Mammary epithelial cell (primary cell): ENCODE measurements at places on chromosomes 1 and 21.

DNA sequence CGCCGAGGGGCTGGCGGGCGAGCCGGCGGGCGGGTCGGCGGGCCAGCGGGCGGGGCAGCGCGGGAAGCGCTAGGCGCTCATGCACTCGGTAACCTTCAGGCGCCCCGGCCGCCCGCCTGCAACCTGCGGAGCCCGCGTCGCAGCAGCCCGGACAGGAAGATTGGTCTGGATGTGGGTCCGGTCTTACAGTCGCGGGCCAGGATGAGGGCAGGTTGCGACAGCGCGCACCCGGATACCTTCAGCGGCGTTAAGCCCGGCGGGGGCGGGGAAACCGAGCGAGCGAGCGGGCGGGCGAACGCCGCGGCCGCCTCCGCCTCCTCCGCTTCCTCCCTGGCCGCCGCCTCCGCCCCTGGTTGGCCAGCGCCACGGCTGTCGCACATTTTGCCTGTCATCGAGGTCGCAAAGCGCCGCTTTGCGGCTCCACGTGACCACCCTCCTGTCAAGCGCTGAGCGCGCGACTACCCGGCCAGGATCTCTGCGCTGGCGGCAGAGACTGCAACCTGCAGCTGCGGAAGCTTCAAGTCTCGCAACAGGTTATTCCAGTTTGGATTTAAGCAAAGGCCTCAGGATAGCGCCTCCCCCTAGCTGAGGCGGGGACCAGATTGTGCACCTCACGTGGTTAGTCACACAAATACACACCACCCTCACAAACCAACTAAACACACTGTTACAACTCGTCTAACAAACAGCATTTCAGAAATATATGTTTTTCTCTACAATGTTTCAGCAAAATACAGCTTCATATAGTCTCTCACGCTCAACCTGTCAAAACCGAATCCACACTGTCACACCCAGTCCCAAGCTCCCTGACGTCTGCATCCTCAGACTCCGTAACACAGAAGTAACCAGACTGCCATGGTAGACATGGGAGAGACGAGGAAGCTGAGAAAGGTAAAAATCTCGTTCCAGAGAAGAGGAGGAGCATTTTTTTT, at the start of gene FAF1:
TSS of gene FAF1 (minus strand) at position 355 of the 932 bp plus-strand sequence. CDS start 456 bp downstream, outside the sequence.
- DNase-seq, result peak; percentile 98

GRCh38 chr1:53073287-53073686, 11.3 kb downstream of the PODN start:
- DNase-seq, result no peak

DNA sequence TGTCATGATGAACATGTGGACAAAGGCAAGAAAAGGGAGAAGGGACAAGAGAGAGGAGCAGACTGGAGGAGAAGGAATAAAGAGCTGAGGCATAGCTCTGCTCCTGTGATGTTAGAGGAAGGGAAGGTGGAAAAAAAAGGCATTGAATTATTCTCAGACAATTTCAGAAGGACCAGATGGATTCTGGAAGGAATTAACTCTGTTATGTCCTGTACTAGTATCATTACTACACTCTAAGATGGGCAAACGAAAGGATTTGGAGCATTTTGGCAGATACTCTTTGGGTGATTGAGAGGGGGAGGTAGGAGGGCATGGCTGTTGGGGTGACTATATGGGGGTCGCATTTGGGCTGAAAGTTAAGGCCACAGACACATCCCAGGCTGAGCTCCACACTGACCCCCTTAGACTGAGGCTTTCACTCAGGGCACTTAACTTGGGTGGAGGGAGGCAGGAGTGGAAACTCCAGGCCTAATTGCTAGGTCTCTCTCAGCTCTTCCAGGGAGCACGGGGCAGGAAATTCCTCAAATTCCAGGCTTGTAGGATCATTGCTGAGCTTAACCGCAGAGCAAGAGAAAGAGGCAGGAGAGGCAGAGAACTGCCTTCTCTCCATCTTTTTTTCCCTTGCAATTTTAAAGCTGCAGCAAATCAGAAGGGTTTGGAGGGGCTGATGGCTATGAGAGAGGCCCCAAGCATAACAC, 25.9 kb downstream of the KIRREL1 start:
- peak; percentile 87 for DNase-seq

- DNase-seq, result no peak
These were observed 2.3 kb downstream of the PIK3R3 start for GRCh38 chr1:46130121-46130520.

GRCh38 chr1:198079432-198079951, 77.3 kb upstream of the NEK7 start:
- no peak for DNase-seq

DNA sequence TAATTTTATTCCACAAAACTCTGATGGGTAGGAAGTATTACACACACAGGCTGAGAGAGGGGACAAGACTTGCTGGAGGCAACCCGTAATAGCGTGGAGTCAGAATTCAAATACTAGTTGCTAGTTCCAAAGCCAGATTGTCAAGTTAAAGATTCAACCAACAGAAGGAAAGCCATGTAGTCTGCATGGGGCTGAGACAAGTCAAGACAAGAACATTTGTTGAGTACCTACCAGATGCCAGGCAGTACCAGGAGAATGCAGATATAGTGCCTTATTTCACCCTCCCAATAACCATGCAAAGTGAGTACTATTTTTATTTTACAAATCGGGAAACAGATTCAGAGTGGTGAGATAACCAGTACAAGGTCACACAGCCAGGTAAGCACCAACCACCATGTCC, 110.4 kb upstream of the SPATA6 start:
- DNase-seq, result peak; percentile 26
